Stimulated activated CD4-positive, alpha-beta T cell treated with anti-CD3 and anti-CD28 coated beads, Interleukin-4, amount 100 ng/mL, for 24 hours (primary cell): ENCODE measurements at places on chromosomes 4 and X.

DNA sequence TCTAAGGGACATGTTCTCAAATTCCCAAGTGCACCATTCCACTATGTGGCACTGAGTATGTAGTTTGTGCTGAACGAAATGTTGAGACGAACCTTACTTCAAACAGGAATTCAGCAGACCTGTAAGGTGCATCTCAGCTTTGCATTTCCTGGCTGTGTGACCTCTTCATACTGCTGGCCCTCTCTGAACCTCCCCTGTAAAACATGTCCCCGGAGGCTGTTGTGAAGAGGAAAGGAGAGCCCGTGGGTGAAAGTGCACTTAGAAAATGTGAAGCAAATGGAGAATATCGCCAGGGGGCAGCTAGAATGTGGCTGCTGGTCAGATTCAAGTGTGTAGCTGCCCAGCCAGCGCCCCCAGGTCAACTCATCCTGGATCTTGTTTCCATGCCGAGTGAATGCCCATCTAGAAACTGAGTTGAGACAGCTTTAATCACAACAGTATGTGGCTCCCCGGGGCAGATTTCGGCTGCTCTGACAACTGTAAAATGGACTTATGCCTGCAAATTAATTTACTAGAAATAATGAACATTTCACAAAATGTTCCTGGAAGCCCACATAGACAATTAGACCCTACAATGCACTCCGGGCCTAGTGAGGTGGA lies 263.3 kb downstream of the EVC2 start:
- DNase-seq: no peak

DNA sequence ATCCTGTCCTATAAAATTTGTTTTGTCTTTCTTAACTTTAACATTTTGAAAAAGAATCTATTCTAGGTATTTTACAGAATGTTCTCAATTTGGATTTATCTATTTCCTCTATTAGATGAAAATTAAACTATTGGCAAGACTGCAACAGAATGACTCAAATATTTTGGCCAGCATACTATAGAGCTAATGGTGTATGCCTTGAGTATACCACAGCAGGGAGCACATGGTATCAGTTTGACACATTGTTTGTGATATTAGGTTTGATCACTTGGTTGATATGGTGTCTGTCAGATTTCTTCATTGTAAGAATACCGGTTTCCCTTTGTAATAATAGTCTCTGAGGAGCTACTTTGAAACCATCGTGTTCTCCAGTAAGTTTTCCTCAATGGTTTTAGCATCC lies 87.8 kb upstream of the NPNT start:
- DNase-seq: no peak

DNA sequence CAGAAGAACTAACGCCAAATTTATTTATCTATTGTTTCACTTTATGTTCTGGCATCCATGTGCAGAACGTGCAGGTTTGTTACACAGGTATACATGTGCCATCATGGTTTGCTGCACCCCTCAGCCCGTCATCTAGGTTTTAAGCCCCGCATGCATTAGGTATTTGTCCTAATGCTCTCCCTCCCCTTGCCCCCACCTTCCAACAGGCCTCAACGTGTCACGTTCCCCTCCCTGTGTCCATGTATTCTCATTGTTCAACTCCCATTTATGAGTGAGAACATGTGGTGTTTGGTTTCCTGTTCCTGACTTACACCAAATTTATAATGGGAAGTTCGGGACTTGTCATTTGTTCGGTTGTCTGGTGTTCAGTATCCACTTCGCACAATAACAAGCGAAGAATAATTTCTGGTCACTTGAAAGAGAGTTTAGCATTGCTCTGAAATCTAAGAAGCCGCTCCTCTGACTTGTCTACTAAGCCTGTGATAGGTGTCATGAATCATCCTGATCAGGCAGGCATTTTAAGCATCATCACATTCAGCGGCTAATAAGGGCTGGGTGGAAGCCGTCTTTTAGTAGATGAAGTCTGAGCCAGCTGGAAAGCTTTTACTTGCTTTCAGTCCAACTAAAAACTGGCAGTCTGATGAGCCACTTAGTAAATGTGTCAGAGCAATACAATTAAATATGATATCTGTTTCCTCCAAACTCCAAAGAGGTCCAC lies 1065.7 kb upstream of the PABPC4L start:
- no peak for DNase-seq

DNA sequence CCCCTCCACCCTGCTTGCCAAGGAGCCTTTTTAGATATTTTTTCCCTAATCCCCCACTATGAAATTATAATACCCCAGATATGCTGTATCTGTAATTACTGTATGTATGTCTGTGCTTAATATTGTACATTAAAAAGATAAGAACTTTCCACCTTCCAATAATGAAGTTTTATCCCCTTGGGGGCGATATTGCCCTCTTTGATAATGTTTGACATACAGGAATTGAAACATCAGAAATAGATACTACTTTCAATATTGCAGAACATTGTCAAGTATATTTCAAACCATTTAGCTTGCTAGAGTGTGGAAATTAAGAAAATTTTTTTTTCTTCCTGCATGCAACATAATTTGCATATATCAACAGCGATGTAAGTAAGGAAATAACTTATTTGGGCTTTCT lies 58.9 kb downstream of the NAF1 start:
- no peak for DNase-seq

GRCh38 chr4:137124278-137124932 lies 407.9 kb downstream of the PCDH18 start:
- no peak for DNase-seq

DNA sequence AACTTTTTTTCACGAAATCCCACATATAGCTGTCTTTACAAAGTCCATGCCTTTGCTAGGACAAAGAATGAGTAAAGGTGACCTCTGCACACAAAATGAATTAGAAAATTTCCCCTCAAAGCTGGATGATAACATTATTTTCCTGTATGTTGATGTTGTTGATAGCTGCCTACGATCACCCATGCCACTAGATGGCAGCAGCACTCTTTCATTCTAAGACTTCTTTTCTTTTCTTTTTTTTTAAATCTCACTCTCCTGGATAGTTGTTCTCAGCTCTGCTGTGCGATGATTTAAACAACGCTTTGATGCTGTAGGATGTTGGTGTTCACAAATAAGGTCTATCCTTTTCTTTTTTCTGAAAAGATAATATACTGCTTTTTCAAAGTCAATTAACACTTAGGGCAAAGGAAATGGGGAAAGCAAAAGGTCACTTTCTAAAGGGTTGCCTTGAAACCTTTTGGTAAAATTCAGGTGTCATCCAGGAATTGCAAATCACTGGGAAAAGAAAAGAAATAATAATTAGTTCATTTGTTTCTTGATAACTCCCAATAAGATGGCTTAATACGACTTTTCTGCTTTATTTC lies 266.8 kb downstream of the C4orf33 start:
- DNase-seq: peak; percentile 52

GRCh38 chr4:123784626-123785025 lies 388.0 kb downstream of the SPRY1 start:
- DNase-seq: no peak

DNA sequence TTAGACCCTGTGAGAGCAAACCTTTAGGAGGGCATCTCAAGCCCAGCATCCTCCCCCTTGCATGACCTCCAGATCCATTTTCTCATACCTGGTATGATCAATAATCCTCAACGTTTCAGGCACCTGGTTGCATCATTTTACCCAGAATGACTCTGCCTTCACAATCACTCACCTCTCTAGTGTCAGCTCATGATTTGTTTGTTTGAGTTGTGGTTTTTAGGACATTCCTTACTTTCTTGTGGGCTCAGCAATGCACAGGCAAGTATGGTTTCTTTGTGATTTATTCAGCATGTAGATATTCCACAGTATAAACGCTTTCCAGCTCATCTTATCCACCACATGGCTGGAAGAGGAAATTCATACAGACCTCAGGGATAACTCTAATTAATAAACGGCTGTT lies 93.6 kb upstream of the CPEB2 start:
- DNase-seq: no peak

- DNase-seq: peak; percentile 66
These were observed 626 bp upstream of the CEP135 start for GRCh38 chr4:55947912-55948725.

DNA sequence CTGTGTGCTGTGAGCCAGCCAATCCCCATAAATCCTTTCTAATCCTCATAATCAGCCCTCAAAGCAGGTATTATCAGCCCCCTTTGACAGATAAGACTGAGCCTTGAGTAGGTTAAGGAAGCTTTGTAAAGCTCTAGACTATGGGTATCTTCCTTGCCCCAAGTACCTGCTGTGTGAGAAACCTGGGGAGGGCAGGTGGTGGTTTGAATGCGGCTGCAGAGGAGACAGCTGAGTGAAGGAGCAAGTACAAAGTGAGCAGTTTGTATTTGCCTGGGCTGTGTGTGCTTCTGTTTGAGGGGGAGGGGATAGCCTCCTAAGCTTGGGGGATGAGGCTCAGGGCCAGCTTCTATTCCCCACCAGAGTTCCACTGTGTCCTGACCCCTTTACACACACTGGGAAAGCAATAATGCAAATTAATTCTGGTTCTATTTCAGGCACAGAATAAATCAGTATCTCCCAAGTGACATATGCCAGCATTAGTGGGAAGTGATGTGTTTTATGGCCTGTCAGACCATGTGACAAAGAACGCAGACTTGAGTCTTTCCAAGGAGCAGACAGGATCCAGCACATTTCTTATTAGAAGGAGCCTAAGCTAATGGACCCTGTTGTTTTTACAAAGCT lies 63.5 kb downstream of the EVC start:
- no peak for DNase-seq

GRCh38 chrX:39513836-39514235 lies 583.9 kb downstream of the BCOR start:
- no peak for DNase-seq

DNA sequence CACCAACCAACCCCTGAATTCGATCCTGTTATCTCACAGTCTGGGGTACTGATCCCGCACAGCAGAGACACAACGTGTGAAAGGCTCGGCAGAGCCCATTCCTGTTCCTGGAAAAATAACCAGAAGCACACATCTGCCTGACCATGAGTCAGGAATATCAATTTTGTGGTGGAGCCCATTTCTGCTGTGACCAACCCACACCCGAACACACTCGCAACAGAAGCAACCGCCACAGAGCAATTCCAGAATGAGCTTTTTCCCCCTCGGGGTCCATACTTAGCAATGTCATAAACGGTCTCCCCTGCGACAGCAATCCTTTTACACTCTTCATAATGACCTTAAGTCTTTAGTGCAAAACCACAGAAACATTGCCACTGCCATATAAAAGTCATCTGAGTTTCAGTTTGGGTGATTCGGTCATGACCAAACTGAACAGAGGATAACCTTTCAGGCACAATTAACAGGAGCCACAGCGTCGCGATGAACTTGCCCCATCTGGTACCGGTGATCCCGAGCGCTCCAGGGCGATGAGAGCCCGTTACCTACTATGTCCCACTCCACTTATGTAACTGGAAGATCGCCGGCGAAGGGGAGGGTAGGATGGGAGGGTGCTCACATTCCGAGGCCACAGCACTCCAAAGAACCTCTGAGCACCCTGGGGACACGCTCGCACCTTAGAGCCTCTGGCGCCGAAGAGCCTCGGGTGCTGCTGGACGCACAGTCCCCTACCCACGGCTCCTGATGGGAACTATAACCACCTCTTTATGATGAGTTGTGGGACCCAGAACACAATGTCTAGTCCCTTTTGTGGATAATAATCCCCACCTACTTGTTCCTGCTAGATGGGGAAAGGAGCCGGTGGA lies 1.1 kb downstream of the MECP2 start:
- no peak for DNase-seq

GRCh38 chr4:185016101-185016940 lies 2.0 kb upstream of the HELT start:
- no peak for DNase-seq

GRCh38 chr4:87116231-87116630 lies 104.2 kb downstream of the KLHL8 start:
- no peak for DNase-seq

DNA sequence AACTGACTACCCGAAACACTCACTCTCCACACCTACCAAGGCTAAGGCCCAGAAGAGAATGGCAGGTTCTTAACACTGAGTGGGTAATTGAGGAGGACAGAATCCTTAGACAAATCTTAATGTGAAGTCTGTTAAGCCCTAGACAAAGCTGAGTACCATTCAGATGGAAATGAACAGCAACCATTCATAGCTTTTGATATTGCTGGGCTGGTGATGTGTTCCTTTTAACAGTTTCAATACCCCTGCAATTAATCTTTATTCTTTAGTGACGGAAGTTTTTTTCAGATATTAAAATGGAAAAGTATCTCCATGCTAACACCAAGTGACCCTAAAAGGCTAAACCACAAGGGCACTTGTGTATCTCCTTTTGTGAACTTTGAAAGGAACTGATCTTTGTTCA lies 334.9 kb downstream of the OPHN1 start:
- no peak for DNase-seq

GRCh38 chr4:75715105-75715799 lies 9.1 kb upstream of the USO1 start:
- no peak for DNase-seq

GRCh38 chr4:94346541-94346940 lies 3.9 kb upstream of the HPGDS start:
- no peak for DNase-seq

DNA sequence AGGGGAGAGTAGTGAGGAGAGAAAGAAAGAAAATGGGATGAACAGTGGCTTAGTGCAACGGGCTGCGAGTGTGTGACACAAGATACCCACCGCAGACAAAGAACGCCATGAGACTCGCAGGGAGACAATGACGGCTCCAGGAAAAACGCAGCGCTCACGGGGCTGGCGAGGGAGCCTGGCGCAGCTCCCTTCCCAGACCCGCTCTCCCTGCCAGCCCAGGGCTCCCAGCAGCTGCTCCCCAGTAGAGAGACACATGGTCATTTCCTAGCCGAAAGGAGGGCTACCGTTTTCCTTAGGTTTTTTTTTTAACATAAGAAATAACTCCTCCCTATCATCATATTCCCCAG lies 149.5 kb downstream of the MAML3 start:
- DNase-seq: no peak

GRCh38 chrX:81259020-81259713 lies 57.3 kb downstream of the SH3BGRL start:
- DNase-seq: no peak

DNA sequence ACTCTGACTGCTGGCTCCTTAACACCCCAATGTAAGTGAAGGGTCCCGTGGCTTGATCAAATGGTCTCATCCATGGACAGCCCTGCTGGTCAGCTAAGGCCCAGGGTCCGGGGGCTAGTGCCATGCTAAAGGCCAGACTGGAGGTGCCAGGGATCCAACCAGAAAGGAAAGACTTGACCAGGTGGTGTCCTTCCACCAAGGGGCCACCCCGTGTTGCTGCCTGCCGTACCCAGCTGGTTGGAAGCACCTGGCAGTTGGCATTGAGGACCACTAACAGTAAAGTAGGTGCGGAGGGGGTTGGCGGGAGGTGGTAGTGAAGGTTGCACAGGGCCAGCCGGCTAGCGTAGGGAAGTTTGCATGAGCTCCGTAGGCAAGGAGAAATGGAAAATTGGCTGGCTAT lies 1.7 kb upstream of the IL1RAPL2 start:
- no peak for DNase-seq

GRCh38 chr4:152460488-152460887 lies 75.4 kb downstream of the FBXW7 start:
- DNase-seq: no peak
